ENCODE measurements at places on chromosomes 2 and 18. TPM values are rescaled to one million over a fixed set of nuclear protein-coding genes. Genes with fewer than 3 reads are reported as not detected.

- no peaks in the 10 kb centered on the region for H3K27me3 ChIP-seq
- no peaks in the 10 kb centered on the region for H3K4me1 ChIP-seq
- no peak overlapping the region for H3K27ac ChIP-seq
- no peak for DNase-seq
Measured at GRCh38 chr18:8812631-8813030, 107.3 kb downstream of the MTCL1 start.

Gene MTLN
- total RNA-seq: 37.7 TPM

Gene MYOM1
- total RNA-seq: 1.5 TPM

GRCh38 chr18:48929941-48930713 is 20.6 kb downstream of the SMAD7 start:
- DNase-seq: no peak
- H3K4me3 ChIP-seq: no peak overlapping the region
- peaks cover 100% of the 10 kb centered on the region for H3K4me1 ChIP-seq

Gene FZD7
- 3.6 TPM for total RNA-seq

- no peak for DNase-seq
- no peak overlapping the region for H3K4me3 ChIP-seq
- no peaks in the 10 kb centered on the region for H3K36me3 ChIP-seq
- no peaks in the 10 kb centered on the region for H3K4me1 ChIP-seq
- no peaks in the 10 kb centered on the region for H3K27me3 ChIP-seq
Measured at GRCh38 chr2:205358351-205358815, 323.9 kb upstream of the NRP2 start.

Gene FSIP2
- total RNA-seq: 0.89 TPM

Gene IL1RN
- 21.2 TPM for total RNA-seq

GRCh38 chr2:100053087-100053885 is 89.1 kb downstream of the AFF3 start:
- no peaks in the 10 kb centered on the region for H3K4me1 ChIP-seq
- no peak overlapping the region for H3K4me3 ChIP-seq
- no peak overlapping the region for H3K27ac ChIP-seq
- no peaks in the 10 kb centered on the region for H3K27me3 ChIP-seq
- DNase-seq: no peak
- H3K36me3 ChIP-seq: no peaks in the 10 kb centered on the region

GRCh38 chr2:128628206-128628605 is 309.5 kb upstream of the HS6ST1 start:
- H3K27me3 ChIP-seq: no peaks in the 10 kb centered on the region
- H3K27ac ChIP-seq: no peak overlapping the region
- H3K36me3 ChIP-seq: no peaks in the 10 kb centered on the region
- H3K4me3 ChIP-seq: no peak overlapping the region
- DNase-seq: peak; percentile 64
- H3K4me1 ChIP-seq: no peaks in the 10 kb centered on the region

DNA sequence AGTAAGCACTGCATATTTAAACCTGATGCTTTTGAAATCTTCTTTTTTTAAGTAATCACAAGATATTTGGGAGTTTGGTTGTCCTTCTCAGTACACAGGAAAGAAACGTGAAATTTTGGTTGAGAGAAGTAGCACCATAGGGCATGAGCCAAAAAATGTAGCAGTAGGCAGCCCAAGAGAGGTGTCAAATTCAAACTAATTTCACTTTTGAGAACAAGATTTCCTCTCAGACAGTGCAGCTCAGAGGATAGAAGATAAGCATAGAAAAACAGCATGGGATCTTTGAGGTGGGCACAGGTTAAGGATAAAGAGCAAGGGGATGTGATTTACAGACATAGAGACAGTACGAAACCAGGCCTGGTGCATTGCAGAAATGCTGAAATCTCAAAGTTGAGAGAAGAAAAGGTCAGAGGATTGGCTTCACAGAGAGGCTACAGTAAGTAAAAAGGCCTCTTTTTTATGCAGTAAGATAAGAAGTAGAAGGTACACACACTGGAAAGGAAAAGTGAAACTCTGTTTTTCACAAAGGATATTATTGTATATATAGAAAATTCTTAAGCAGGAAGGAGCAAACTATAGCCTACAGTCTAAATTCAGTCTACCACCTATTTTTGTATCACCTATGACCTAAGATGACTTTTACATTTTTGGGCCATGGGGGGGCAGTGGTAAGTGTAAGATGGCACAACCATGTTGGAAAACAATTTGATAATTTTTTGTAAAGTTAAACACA is 89.8 kb downstream of the PKP4 start:
- no peaks in the 10 kb centered on the region for H3K36me3 ChIP-seq
- H3K4me3 ChIP-seq: no peak overlapping the region
- DNase-seq: no peak
- H3K27ac ChIP-seq: no peak overlapping the region

DNA sequence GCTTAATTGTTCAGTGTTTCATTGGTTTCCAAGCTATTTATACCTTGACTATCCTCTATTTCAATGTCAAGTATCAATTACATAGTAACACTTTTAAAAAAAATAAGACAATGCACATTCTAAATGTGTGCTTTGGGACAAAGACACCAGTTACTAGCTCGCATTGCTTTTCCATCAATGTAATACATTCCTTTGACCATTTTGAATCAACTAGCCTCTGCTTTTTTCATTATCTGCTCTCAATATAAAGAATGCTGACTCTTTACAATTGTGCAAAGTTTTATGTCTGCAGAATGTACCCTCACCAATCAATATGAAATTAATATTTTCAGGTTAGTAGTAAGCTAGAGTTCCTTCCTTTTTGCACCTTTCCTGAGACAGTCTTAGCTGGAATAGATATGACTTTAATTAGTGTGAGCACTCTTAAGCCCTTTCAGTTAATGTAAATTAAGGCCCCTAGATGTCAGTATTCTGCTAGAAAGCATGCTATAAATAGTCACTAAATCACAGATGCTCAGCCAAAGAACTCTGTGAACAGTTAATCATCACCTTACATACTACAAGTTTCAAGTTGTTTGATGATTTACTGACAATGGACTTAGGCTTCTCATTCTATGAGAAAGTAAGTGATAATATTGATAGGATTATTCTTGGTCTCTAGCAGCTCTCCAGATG is 413.6 kb downstream of the PTH2R start:
- H3K4me1 ChIP-seq: no peaks in the 10 kb centered on the region
- no peaks in the 10 kb centered on the region for H3K27me3 ChIP-seq
- no peak overlapping the region for H3K27ac ChIP-seq
- H3K4me3 ChIP-seq: no peak overlapping the region

DNA sequence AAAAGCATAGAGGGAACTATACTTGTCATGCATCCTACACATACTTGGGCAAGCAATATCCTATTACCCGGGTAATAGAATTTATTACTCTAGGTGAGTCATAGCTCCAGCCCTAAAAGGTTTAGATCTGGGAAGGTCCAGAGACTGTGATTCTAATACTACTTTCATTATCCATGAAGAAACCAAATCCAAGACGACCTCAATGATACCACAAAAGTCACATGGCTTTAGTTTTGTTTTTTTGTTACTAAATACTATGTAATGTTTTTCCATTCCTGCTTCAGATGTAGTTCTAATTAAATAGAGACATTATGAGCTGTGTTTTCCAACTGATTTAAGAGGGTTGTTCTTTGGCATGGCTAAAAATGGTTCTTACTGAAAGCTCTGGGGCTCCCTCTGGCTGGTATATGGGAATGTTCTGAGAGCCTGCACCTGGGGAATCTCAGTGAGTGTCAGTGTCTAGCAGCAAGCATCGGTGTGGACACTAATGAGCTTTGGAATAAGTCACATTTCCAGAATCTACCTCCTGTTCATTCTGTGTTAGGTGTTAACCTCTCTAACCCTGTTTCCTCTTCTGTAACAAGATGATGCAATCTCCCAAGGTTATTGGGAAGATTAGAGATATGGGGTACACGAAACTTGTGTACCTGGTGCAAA is 20.5 kb upstream of the IL1RL2 start:
- H3K36me3 ChIP-seq: peaks cover 7% of the 10 kb centered on the region
- DNase-seq: no peak
- no peaks in the 10 kb centered on the region for H3K4me1 ChIP-seq

GRCh38 chr2:15780912-15781574 is 159.3 kb upstream of the MYCN start:
- no peaks in the 10 kb centered on the region for H3K27me3 ChIP-seq
- H3K4me1 ChIP-seq: no peaks in the 10 kb centered on the region
- no peaks in the 10 kb centered on the region for H3K36me3 ChIP-seq
- DNase-seq: no peak
- H3K27ac ChIP-seq: no peak overlapping the region

Gene BOK
- total RNA-seq: 7.3 TPM

Gene KCNK3
- 6.0 TPM for total RNA-seq

DNA sequence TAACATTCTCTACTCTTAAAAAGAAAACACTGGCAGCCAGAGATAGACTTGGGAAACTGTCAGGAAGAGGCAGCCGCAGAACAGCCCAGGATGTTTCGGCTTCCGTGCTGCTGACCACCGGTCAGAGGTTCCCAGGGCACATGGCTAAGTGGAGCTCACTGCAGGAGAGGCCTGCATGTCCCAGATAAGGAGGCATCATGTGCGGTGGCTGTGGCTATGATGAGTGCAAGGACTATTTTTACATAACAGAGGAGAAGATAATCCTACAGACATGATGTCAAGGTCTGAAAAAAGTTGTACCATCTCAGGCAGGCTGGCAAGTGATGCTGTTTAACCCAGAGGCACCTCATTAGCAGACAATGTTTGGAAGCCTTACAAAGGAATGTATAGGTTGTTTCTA is 252.3 kb downstream of the CYRIA start:
- no peak for DNase-seq
- H3K4me3 ChIP-seq: no peak overlapping the region
- no peaks in the 10 kb centered on the region for H3K36me3 ChIP-seq

DNA sequence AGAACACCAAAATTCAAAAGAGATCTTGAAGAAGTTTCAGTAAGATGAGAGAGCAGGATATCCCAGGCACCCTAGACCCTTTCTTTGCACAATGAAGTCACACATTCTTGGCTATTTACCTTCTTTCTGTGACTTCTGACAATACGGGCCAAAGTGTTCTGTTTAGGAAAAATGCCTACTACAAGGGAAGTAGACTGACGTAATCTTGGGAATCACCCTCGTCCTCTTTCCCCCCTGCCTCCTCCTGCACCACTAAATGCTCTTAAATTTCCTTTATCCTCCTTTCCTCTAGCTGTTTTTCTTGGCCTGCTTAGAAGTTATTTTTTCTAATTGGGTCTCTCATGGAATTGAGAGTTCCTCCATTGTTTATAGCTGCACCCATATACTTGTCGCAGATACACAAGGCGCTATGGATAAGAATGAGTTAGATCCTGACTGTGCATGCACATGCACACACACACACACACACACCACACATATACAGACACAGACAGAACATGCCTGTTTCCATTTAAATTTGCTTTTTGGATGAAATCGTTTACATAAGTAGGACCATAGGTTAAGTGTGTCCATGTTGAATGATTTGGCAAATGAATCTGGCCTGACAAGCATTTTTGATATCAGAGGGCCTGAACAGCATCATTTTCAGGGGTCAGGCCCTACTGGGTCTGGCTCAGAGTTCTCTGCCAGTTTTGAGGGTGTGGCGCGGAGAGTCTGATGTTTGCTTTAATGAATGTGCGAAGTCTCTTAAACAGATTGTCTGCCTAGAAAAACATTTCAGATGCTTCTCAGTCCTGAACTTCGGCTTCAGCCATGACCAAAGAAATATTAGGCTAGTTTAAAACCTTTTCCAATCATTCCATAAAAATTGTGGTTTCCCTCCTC is 131.9 kb upstream of the NT5C1B start:
- H3K27me3 ChIP-seq: no peaks in the 10 kb centered on the region
- no peak overlapping the region for H3K27ac ChIP-seq
- no peak for DNase-seq
- no peak overlapping the region for H3K4me3 ChIP-seq

GRCh38 chr18:58535340-58536201 is 93.3 kb downstream of the ALPK2 start:
- no peak for DNase-seq
- H3K4me3 ChIP-seq: no peak overlapping the region
- H3K36me3 ChIP-seq: no peaks in the 10 kb centered on the region
- H3K27ac ChIP-seq: no peak overlapping the region
- peaks cover 30% of the 10 kb centered on the region for H3K4me1 ChIP-seq

DNA sequence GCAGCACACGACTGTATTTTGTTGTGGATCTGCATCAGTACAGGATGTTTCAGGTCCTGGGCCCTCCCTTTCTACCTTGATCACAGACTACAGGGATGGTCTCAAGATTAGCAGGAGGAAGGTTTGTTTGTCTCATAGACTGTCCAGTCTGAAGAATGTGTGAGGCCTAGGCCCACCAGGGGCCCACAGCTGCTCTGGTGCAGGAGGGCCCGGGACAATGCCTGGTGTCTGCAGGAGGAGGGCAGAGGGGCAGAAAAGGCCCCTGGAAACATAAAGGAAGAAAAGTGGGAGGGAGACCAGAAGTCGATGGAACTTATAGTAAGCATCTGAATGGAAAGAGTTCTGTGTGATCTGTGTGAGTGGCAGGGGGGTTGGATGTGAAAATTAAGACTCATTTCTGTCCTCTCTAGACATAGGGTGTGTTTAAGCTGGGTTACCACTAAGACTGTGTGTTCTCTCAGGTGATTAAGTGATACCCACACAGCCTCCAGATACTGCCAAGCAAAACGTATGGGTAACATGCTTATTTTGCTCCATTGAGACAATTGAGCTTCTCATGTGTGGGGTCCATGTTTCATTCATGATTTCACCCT is 33.4 kb upstream of the LPIN2 start:
- no peak overlapping the region for H3K27ac ChIP-seq
- no peaks in the 10 kb centered on the region for H3K36me3 ChIP-seq
- H3K4me1 ChIP-seq: peaks cover 28% of the 10 kb centered on the region

Gene DSC3
- total RNA-seq: not detected

Gene MRO
- 3.3 TPM for total RNA-seq

DNA sequence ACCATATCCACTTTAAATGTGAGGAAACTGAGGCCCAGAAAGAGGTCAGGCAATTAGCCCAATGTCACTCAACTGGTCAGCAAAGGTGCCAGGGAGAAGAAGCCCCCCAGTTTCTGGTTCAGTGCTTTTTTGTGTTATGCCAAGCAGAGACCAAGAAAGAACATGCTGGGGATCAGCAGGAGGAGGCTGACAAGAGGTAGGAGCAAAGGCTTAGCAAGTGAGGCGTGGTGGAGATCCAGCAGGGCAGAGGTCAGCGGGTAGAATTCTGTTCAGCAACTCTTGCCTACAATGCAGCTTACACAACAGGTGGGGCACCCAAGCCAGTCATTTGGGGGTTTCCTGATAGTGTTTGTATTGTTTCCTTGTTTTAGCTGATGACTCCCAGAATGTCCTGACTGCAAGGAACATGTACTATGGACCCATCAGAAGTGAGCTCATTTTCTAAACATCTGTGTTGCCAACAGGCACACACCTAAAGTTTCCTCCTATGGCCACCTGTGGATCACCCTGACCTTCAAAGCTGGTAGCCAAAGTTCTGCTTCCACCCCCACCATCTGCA is 28.2 kb downstream of the LPIN2 start:
- no peak overlapping the region for H3K4me3 ChIP-seq
- no peaks in the 10 kb centered on the region for H3K27me3 ChIP-seq
- no peak for DNase-seq
- peak overlapping the region; percentile 9 for H3K27ac ChIP-seq
- H3K4me1 ChIP-seq: peaks cover 85% of the 10 kb centered on the region

Gene FAM110C
- total RNA-seq: 1.4 TPM

- no peak overlapping the region for H3K27ac ChIP-seq
- H3K4me1 ChIP-seq: no peaks in the 10 kb centered on the region
- no peak overlapping the region for H3K4me3 ChIP-seq
Measured at GRCh38 chr2:213551526-213551925, 267.3 kb downstream of the SPAG16 start.

GRCh38 chr18:63700501-63700900 is 2.3 kb upstream of the SERPINB11 start:
- no peaks in the 10 kb centered on the region for H3K36me3 ChIP-seq
- no peak overlapping the region for H3K4me3 ChIP-seq
- no peak overlapping the region for H3K27ac ChIP-seq
- H3K27me3 ChIP-seq: no peaks in the 10 kb centered on the region
- no peaks in the 10 kb centered on the region for H3K4me1 ChIP-seq
- no peak for DNase-seq

All from spleen (tissue), 13 donors.